ENCODE measurements at places on chromosomes 12 and 14.

DNA sequence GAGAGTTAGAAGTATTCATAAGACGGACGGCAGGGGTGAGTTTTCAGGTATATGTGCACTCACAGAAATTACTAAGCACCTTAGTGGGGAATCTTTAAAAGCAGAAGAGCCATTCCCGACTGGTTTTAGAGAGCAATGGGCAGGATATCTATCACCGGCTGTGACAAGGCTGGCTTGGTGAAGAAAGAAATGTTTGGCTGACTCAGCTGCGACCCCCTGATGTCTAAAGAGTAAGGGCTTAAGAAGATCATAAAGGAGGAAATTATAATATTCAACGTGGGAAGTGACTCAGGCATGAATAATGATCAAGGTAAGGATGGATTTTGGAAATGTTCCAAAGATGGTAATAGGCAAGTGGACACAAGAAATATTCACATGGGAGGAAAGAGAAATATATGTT lies 407.6 kb downstream of the TMEM132D start:
- H3K27me3 ChIP-seq, result peaks cover 8% of the 10 kb centered on the region
- H3K4me1 ChIP-seq, result no peaks in the 10 kb centered on the region
- no peaks in the 10 kb centered on the region for H3K36me3 ChIP-seq
- no peak overlapping the region for H3K27ac ChIP-seq

- no peak overlapping the region for H3K4me3 ChIP-seq
- H3K36me3 ChIP-seq, result peaks cover 3% of the 10 kb centered on the region
- no peak overlapping the region for H3K27ac ChIP-seq
- H3K27me3 ChIP-seq, result peaks cover 58% of the 10 kb centered on the region
Observed at GRCh38 chr14:95662376-95663186, 23.6 kb upstream of the TCL1B start.

DNA sequence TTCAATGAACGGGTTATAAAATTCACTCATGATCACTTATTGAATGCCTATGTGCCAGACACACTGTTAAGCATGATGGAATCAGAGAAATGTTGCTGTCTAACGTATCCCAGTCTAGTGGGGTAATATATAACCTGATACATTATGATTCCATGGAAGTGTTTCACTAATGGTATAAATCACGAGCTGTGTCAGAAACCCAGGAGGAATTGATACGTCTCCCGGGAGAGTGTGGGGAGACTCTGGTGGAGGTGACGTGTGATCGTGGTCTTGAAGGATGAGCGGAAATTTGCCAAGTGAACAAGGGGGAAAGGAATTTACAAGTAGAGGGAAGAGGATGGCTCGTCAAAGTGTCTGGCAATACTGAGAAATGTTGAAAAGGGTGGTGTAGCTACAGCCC lies 26.5 kb downstream of the MANSC1 start:
- no peak for DNase-seq
- H3K27me3 ChIP-seq, result peaks cover 21% of the 10 kb centered on the region
- peaks cover 3% of the 10 kb centered on the region for H3K36me3 ChIP-seq
- H3K4me3 ChIP-seq, result no peak overlapping the region
- no peak overlapping the region for H3K27ac ChIP-seq

- no peaks in the 10 kb centered on the region for H3K27me3 ChIP-seq
- H3K27ac ChIP-seq, result no peak overlapping the region
- no peaks in the 10 kb centered on the region for H3K4me1 ChIP-seq
Observed at GRCh38 chr14:73663548-73664212, 18.9 kb downstream of the DNAL1 start.

DNA sequence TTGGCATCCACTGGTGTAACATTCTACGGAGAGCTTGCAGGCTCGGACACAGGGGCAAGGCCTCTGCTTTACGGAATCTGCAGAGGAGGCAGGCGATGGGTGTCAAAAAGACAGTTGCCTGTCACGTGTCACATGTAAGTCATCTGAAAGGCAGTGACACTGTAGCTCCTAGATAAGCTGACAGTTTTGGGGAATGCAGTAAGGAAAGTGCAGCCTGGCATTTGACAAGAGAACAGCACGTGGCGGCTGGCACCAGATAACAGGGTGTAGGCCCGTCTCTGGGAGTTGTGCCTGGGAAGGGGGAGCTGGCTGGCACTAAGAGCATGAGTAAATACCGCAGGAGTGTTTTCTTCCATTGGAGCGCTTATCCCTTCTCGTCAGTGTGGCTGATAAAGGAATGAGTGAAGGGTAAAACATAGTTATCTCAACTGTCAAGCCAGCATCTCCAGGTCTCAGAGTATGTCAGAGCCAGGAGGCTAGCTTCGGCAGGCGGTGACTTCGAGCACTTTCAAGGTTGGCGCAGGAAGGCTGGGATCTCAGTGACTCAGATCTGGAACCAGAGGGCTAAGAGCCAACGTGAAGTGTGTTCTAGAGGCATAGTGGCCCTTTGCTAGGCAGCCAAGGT lies 26.1 kb downstream of the ADCK1 start:
- no peak for DNase-seq
- no peaks in the 10 kb centered on the region for H3K27me3 ChIP-seq
- no peak overlapping the region for H3K4me3 ChIP-seq
- H3K36me3 ChIP-seq, result peaks cover 15% of the 10 kb centered on the region
- H3K27ac ChIP-seq, result no peak overlapping the region

DNA sequence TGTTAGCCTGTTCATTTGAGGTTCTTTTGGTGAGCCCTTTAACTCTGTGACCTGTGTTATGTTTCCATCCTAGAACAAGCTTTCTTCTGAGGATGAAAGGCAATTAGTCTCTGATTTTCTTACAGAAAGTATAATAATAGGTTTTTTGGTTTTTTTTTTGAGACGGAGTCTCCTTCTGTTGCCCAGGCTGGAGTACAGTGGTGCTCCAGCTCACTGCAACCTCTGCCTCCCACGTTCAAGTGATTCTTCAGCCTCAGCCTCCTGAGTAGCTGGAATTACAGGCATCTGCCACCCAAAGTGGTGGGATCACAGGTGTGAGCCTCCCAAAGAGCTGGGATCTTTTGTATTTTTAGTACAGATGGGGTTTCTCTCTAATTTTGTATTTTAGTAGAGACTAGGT lies 52.7 kb upstream of the SYNE2 start:
- H3K36me3 ChIP-seq, result no peaks in the 10 kb centered on the region
- no peaks in the 10 kb centered on the region for H3K4me1 ChIP-seq
- no peak overlapping the region for H3K27ac ChIP-seq

DNA sequence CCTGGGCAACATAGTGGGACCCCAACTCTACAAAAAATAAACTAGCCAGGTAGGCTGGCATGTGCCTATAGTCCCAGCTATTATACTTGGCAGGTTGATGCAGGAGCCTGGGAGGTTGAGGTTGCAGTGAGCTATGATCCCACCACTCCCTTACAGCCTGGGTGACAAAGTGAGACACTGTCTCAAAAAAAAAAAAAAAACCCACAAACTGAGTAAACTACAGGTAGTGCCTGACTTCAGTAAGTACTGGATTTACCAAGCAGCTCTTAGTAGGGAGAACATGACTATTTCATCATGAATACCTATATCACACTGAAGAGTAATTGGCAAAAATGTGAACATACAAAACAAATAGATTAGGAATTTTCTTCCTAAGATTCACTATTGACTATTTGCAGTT lies 32.4 kb upstream of the AP4S1 start:
- H3K27ac ChIP-seq, result no peak overlapping the region
- H3K4me1 ChIP-seq, result peaks cover 50% of the 10 kb centered on the region
- no peak for DNase-seq
- no peaks in the 10 kb centered on the region for H3K27me3 ChIP-seq
- H3K4me3 ChIP-seq, result no peak overlapping the region
- peaks cover 2% of the 10 kb centered on the region for H3K36me3 ChIP-seq

DNA sequence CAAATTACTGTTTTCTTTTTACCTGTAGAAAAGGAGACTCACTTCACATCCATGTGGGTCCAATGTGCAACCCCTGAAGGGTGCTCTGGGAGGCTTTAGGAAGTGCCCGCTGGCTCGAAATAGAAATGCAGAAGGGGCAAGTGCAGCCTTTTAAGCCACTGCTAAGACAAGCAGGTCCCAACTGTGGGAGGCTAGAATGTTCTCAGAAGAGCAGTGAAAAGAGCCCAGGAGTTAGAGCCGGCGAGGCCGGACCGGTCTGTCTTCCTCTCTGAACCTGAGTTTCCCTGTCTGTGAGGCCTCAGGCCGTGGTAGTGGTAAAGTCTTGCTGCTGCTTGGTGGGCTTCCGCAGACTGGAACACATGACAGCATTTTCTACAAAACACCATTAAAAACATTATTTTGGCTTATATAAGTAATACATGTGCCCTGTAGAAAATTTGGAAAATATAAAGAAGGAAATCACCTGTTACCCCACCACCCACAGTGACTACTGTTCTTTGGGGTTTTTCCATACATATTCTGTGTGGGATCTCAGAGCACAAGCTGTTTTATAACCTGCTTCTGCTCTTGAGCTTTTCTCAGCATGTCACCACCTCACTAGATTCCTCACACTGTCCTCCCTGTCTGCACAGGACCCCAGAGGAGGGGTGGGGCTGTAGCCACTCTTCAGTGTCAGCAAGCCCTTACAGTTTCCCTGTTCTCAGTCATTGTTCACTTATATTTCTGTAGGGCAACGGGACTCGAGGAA lies 6.0 kb downstream of the CKB start:
- peaks cover 18% of the 10 kb centered on the region for H3K4me1 ChIP-seq
- peaks cover 14% of the 10 kb centered on the region for H3K36me3 ChIP-seq
- no peaks in the 10 kb centered on the region for H3K27me3 ChIP-seq
- no peak overlapping the region for H3K4me3 ChIP-seq
- DNase-seq, result no peak

DNA sequence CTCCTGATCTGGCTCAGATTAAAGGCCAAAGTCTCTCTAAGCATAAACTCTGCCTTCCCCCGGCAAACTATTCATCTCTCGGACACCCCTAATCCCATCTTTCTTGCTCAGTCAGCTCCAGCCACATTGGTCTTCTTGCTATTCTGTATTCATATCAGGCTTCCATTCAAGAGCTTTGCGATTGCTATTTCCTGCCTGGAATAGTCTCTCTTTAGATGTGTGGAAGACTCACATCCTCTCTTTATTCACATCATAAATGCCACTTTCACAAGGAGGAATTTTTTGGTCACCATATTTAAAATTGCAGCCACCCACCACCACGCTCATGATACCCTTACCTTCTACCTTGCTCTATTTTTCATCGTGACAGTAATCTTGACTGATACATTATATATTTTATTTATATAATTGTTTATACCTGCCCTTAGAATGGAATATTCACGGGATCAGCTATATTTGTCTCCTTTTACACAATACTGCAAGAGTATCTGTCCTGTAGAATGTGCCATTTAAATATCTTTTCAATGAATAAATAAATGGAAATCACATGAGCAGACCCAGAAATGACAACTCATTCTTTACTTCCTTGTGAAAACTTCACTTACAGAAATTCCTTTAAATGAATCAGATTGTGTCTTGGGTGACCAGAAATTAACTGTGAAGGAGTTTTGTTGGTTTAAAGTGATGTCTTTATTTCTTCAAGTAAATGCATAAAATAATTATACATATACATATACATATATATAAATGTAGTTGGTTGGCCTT lies 780.6 kb upstream of the FLRT2 start:
- no peak overlapping the region for H3K4me3 ChIP-seq
- DNase-seq, result no peak
- H3K27ac ChIP-seq, result no peak overlapping the region
- H3K4me1 ChIP-seq, result no peaks in the 10 kb centered on the region
- no peaks in the 10 kb centered on the region for H3K27me3 ChIP-seq

GRCh38 chr12:67765776-67766766 lies 117.5 kb downstream of the DYRK2 start:
- H3K27me3 ChIP-seq, result no peaks in the 10 kb centered on the region
- H3K36me3 ChIP-seq, result no peaks in the 10 kb centered on the region
- no peaks in the 10 kb centered on the region for H3K4me1 ChIP-seq
- DNase-seq, result no peak
- no peak overlapping the region for H3K4me3 ChIP-seq
- H3K27ac ChIP-seq, result no peak overlapping the region

- H3K27ac ChIP-seq, result no peak overlapping the region
- no peaks in the 10 kb centered on the region for H3K36me3 ChIP-seq
- no peaks in the 10 kb centered on the region for H3K27me3 ChIP-seq
- no peak for DNase-seq
Observed at GRCh38 chr14:53663709-53664108, 292.9 kb downstream of the BMP4 start.

- no peak overlapping the region for H3K4me3 ChIP-seq
- H3K4me1 ChIP-seq, result no peaks in the 10 kb centered on the region
- peaks cover 2% of the 10 kb centered on the region for H3K36me3 ChIP-seq
- no peak for DNase-seq
Observed at GRCh38 chr12:34354239-34355200, 332.2 kb downstream of the ALG10 start.

DNA sequence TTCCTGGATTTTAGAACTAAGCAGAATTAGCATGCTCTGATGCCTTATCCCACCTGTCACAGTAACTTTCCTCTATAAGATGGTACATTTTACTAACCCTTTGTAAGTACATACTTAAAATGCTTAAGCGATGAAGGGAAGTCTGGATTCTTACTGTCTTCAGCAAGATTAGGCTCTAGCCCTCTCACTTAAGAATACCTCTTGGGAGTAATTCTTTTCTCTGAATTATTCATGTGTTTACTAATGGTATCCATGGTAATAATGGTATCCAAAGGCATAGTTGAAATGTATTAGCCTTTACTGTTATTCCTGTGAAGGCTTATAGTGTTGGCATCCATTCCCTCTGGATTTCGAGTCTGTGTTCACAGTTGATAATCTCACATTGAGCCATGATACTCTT lies 176.9 kb downstream of the MON2 start:
- H3K36me3 ChIP-seq, result no peaks in the 10 kb centered on the region
- DNase-seq, result no peak
- H3K27ac ChIP-seq, result no peak overlapping the region
- H3K27me3 ChIP-seq, result no peaks in the 10 kb centered on the region
- H3K4me1 ChIP-seq, result peaks cover 12% of the 10 kb centered on the region

DNA sequence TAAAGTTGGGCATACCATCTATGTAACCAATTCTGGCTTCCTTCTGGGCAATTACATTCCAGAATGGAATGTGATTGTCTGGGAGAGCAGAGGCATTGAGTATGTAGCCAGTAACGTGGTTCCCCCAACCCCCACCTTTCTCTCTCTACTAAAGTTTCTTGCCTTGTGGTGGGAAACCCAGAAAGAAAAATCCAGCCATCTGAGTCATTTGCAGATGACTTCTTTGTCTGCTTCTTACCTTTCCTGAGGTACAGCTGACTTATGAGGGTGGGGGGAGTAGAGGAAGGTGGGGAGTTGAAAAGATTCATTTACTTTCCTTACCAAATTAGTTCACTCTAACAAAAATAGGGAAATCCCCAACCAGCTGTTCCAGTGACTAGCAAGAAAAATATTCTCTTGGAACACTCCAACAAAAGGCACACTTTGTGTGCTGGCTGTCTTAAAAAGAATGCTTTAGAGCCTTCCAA lies 112.1 kb upstream of the FRMD6 start:
- H3K27ac ChIP-seq, result no peak overlapping the region
- no peaks in the 10 kb centered on the region for H3K36me3 ChIP-seq
- H3K4me1 ChIP-seq, result no peaks in the 10 kb centered on the region
